ENCODE measurements at places on chromosomes 12 and 14. TPM values are rescaled to one million over a fixed set of nuclear protein-coding genes. Genes with fewer than 3 reads are reported as not detected.

DNA sequence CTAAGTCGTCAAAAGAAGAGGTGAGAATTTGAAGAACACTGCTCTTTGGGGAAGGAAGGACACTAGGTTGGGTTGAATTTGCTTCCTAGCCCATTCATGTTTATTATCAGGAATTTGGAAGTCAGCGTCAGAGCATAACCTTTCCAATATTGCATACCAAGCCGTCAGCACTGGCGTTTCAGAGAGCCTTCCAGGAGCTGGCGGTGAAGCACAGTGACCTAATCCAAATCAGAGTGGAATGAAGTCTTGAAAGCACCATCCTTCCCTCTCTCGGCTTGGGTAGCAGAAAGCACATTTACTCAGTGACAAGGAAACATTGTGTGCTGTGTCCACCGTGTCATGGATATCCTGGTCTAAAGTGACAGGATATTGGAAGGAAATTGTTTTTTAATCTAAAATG lies 240.3 kb upstream of the PELI2 start:
- no peak for DNase-seq

- DNase-seq, result peak; percentile 56
Observed at GRCh38 chr12:47941871-47942613, 21.4 kb upstream of the TMEM106C start.

GRCh38 chr12:131907379-131908091 lies 13.1 kb downstream of the ULK1 start:
- no peak for DNase-seq

TC2N gene
- total RNA-seq, result 18.4 TPM

DNA sequence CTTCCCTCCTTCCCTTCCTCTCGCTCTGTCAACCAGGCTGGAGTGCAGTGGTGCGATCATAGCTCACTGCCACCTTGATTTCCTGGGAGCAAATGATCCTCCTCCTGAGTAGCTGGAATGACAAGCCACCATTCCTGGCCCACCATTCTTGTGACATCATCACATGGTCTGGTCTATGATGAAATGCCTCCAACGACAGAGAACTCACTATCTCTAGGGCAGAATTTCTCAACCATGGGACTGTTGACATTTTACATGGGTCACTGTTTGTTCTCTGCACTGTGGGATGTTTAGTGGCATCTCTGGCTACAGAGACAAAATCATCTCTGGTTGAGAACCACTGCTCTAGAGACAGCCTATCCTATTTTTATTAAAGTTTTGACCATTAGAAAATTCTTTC lies 9.7 kb downstream of the VRK1 start:
- DNase-seq, result no peak

DNA sequence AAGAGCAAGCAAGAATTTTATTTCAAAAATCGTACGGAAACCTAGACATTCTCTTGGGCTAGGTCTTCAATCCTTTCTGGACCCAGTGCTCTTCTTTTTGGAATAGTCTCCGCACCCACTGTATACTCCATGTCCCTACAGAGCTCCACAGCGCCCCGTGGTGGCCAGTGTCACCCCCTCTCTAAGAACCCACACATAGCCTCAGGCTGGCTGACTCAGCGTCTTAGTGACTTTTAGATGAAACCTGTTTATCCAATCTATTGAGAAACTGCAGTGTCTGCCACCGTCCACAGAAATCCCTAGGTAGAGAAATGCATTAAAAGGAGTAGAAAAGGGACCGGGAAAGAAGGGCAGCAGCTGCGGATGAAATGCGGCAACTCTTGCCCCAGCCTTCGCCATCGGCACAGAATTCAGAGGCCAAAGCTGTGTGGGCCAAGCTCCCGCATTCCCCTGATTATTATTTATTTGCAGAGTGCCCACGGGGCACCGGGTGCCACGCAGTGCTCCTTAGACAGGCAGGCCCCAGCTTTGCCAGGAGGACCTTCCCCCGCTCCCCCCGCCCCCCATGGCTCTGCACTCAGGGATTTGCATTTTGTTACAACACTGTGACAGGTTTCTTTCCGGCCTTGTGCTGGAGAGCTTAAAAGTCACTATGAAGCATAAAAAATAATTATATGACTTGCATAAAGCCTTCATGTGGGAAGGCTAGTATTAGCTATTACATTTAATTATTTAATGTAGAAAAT lies 170.1 kb upstream of the FKBP4 start:
- peak; percentile 29 for DNase-seq

DNA sequence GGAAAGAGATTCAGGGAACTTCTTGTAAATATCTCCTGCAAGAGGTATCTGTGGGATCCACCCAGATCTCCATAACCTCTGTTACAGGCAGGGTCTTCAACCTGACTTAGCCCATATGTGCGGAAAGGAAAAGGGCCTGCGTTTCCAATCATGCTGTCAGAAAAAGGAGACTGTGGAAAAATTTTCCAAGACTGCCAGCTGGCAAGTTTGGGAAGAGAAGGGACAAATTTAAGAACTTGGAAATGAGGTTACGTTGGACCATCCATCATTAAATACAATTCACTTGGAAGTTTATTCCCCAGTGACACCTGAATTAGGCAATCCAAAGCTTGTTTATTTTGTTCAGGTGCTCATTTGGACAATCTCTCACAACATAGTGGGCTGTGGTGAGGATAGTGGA lies 13.9 kb downstream of the PTHLH start:
- no peak for DNase-seq

DNA sequence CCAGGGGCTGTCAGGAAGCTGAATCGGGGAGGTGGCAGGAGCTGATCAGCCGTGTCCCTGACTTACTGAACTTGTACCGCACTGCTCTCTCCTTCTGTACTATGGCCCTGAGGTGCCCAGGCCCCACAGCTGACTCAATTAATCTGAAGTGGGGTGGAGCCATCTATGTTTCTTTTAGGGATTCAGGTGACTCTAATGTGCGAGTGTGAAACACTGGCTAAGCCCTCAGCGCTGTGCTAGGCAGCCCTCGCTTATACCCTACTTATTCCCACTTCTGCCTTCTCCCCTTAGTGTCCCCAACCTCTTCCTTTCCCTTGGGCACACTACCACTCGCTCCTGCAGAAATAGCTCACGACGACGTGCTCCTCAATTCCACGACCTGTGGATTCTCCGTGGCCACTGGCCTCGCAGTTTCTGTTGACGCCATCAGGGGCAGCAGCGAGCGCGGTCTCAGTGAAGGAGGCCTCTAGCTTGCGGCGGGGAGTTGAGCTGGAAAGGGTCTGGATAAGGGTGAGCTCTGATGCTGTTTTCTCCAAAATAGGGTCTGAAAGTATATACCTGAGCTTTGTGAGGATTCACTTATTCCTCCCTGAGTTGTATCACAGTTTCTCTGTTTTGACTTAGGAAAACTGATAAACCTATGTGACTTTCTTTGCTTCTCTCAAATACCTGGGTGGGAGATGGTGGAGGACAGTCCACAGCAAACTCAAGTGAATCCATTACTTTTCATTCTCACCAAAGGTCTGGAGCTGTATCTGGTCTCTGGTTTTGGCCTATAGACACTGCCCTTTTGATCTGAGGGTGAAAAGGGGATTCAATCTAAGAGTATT lies 167.6 kb downstream of the SLC41A2 start:
- peak; percentile 7 for DNase-seq

LRRC43 gene
- 1.3 TPM for total RNA-seq

ATXN3 gene
- 55.6 TPM for total RNA-seq

DNA sequence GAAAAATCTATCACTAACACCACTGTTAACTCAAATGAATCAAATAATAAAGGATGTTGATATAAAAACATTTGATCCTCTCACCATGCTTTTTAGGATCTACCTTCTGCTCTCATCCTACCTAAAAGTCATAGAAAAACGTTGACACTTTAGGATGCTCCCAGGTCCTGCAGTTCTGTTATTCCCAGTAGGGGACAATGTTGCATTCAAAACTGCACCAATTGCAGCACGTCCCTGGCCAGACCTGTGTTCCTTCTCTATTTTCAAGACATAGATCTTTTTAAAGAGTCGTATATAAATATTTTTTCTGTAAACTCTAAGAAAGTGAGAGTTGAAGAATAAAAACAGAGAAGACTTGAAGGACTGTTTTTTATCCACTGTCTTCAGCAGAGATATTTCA lies 8.8 kb downstream of the AICDA start:
- no peak for DNase-seq

GRCh38 chr12:76274420-76275083 lies 73.7 kb downstream of the BBS10 start:
- DNase-seq, result peak; percentile 16

GRCh38 chr12:88644946-88645702 lies 64.9 kb upstream of the KITLG start:
- no peak for DNase-seq

PDZRN4 gene
- total RNA-seq, result 0.25 TPM

GRCh38 chr12:115648463-115648862 lies 629.0 kb downstream of the MED13L start:
- no peak for DNase-seq

ZNF664 gene
- 82.5 TPM for total RNA-seq

- DNase-seq, result no peak
Observed at GRCh38 chr12:127162307-127162706, 1104.7 kb upstream of the TMEM132C start.

DNA sequence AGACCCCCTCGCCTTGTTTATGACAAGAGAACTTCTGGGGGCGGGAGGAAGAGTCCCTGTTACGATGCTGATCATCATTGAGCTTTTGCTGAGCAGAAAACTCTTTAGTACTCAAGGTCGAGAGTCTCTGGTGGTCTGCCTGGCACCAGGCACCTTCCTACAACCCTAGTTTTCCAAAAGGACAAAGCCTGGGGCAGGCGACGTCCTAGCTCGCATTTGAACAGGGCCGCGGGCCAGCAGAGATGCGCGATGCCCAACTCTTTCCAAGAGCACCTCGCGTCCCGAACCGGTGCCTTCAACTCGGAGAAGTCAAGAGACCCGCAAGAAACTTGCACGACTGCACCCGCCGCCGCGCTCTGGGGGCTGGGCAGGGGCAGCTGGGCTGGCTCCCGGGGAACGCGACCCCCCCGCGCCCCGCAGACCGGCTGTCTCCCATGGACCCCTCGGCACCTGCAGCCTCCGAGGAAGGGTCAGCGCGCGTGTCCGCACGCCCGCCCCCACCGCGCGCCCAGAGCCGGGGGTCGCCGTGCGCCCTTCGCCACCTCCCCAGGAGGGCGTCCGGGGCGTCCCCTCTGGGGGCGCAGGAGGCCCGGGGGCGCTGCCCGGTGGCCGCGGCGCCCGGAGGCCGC lies 377 bp upstream of the BCL7A start:
- DNase-seq, result no peak

- no peak for DNase-seq
Observed at GRCh38 chr12:98422359-98422758, 93.0 kb upstream of the TMPO start.

Data from renal cortical epithelial cell (primary cell).